IMR-90 (cell line): ENCODE measurements at places on chromosomes 12 and 14. TPM values are rescaled to one million over a fixed set of nuclear protein-coding genes. Genes with fewer than 3 reads are reported as not detected.
A peak's percentile ranks its signal among the peaks of the same experiment; 100 is the strongest.

DNA sequence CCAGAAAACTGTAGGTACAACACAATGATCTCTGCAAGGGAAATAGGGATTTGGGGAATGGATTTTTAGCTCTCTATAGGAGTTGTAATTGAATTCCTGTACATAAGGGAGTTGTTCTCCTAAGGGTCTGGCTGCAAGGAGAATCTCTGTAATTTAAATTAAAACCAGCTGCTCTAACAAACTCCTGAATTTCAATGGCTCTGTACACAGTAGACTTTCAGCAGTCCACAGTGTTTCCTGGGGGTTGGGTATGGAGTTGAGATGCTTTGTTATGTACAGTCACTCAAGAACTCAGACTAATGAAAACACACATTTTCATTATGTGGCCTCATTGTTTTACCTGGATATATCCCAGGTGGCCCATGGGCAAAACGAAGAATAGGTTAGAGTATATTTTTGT is 93.2 kb downstream of the NAV3 start:
- H3K27ac ChIP-seq = no peak overlapping the region
- H3K36me3 ChIP-seq = no peaks in the 10 kb centered on the region
- H3K27me3 ChIP-seq = no peaks in the 10 kb centered on the region; the same call in 1 of the 2 replicates
- H3K4me1 ChIP-seq = no peaks in the 10 kb centered on the region
- DNase-seq = no peak

STYK1 gene
- 0.72 and 1.1 TPM in 2 replicates for total RNA-seq

DNA sequence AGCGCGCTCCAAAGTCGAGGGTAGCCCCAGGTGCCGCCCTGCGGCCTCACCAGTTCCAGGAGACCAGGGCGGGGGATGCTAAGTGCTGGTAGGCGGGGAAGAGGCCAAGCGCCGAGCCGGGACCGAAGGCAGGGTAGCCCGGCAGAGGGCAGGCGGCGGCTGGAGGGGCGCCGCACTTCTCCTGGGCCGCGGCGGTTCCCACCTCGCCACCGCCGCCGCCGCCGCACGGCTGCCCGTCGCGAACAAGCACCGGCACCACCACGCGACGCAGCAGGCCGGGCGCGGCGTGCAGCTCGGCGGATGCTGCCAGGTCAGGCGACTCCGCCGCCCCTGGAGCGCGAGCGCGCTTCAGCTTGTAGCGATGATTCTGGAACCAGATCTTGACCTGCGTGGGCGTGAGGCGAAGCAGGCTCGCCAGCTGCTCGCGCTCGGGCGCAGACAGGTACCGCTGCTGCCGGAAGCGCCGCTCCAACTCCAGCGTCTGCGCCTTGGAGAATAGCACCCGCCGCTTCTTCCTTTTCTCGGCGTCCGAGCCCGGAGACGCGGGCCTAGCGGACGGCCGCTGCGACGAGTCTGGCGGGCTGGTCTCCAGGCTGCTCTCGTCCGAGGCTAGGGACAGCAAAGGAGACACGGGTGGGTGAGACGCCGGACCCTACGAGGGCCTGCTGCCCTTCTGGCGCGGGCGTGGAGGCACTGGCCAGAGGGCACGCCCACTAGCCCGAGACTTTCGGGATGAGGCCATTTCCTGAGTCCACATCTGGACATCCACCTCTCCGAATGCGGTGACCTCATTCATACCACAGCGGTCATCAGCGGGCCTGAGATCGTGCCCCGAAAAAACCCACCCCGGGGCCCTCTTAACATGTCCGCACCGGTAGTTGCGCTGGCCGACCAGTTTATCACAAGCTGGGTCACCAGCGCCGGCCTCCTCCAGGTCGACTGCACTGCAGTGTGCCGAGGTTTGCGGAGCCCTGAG is 1.3 kb downstream of the NKX2-8 start:
- H3K4me1 ChIP-seq = no peaks in the 10 kb centered on the region
- H3K36me3 ChIP-seq = no peaks in the 10 kb centered on the region
- peak; percentile 16 for DNase-seq
- peak overlapping the region; percentile 39; the same call in 1 of the 2 replicates for H3K4me3 ChIP-seq
- no peak overlapping the region for H3K27ac ChIP-seq
- peaks cover 75% of the 10 kb centered on the region for H3K27me3 ChIP-seq

PTPRR gene
- 0.18 and 0.28 TPM in 2 replicates for total RNA-seq

- H3K27ac ChIP-seq = no peak overlapping the region
- DNase-seq = no peak
- H3K4me3 ChIP-seq = no peak overlapping the region
- H3K4me1 ChIP-seq = no peaks in the 10 kb centered on the region
Observed at GRCh38 chr12:132838410-132839080, 9.9 kb upstream of the GOLGA3 start.

TRHDE gene
- 65.1 and 97.8 TPM in 2 replicates for total RNA-seq

DNA sequence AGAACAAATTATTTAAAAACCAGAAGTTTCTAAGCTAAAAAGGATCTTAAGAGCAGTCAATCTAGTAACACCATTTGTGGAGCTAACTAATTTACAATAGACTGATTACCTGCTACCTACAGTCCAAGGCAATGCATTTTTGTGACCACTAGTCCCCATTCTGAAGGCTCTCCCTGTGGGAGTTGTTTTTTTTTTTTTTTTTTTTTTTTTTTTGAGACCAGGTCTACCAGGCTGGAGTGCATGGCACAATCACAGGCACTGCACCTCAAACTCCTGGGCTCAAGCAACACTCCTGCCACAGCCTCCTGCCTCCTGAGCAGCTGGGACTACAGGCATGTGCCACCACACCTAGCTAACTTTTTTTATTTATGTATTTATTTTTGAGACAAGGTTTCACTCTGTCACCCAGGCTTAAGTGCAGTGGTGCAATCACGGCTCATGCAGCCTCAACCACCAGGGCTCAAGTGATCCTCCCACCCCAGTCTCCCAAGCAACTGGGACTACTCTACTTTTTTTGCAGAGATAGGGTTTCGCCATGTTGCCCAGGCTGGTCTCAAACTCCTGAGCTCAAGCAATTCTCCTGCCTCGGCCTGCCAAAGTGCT is 3.9 kb downstream of the GNPTAB start:
- no peak overlapping the region for H3K27ac ChIP-seq
- H3K27me3 ChIP-seq = no peaks in the 10 kb centered on the region
- no peak overlapping the region for H3K4me3 ChIP-seq
- no peaks in the 10 kb centered on the region; the same call in 1 of the 2 replicates for H3K4me1 ChIP-seq
- H3K36me3 ChIP-seq = no peaks in the 10 kb centered on the region
- DNase-seq = no peak

TMEM119 gene
- total RNA-seq = 6.7 and 8.1 TPM in 2 replicates

GRCh38 chr12:74490390-74491064 is 47.1 kb upstream of the ATXN7L3B start:
- no peaks in the 10 kb centered on the region for H3K27me3 ChIP-seq
- no peak overlapping the region for H3K4me3 ChIP-seq
- no peaks in the 10 kb centered on the region for H3K36me3 ChIP-seq
- no peaks in the 10 kb centered on the region for H3K4me1 ChIP-seq
- no peak for DNase-seq

DNA sequence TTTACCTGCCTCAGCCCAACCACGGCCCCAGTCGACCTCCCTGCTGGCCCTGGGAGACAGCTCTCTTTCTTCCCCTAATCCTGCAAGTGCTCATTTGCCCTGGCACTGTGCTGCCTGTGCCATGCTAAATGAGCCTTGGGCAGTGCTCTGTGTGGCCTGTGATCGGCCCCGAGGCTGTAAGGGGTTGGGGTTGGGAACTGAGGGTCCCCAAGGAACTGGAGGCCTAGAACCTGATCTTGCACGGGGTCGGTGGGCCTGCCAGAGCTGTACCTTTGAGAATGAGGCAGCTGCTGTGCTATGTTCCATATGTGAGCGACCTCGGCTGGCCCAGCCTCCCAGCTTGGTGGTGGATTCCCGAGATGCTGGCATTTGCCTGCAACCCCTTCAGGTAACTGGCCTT is 2.8 kb downstream of the RNF31 start:
- H3K4me3 ChIP-seq = no peak overlapping the region
- H3K4me1 ChIP-seq = peaks cover 9% of the 10 kb centered on the region
- H3K27ac ChIP-seq = no peak overlapping the region
- no peaks in the 10 kb centered on the region for H3K27me3 ChIP-seq
- no peak for DNase-seq
- H3K36me3 ChIP-seq = peaks cover 43% of the 10 kb centered on the region

DNA sequence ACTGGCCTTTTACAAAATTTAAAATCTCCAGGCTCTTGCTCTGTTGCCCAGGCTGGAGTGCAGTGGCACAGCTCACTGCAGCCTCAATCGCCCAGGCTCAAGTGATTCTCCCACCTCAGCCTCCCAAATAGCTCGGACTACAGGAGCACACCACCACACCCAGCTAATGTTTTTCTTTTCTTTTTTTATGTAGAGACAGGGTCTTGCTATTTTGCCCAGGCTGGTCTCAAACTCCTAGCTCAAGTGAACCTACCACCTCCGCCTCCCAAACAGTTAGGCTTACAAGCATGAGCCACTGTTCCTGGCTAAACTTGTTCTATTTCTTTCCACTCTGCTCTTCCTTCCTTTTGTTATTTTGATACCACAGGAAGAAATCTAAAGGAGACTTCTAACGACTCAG is 15.2 kb downstream of the SYNJ2BP start:
- DNase-seq = no peak
- H3K4me3 ChIP-seq = no peak overlapping the region
- no peaks in the 10 kb centered on the region for H3K27me3 ChIP-seq
- H3K36me3 ChIP-seq = no peaks in the 10 kb centered on the region
- no peak overlapping the region for H3K27ac ChIP-seq

B4GALNT3 gene
- not detected in 2 replicates for total RNA-seq

CLEC4C gene
- total RNA-seq = not detected in 2 replicates
